CD8-positive, alpha-beta memory T cell (primary cell): ENCODE measurements at places on chromosomes 6 and 20. TPM values are rescaled to one million over a fixed set of nuclear protein-coding genes. Genes with fewer than 3 reads are reported as not detected.

RHAG gene
- not detected for total RNA-seq

SIM1 gene
- total RNA-seq, result not detected

GRCh38 chr6:118786596-118787453, 107.1 kb upstream of the ASF1A start:
- peaks cover 15% of the 10 kb centered on the region for H3K4me1 ChIP-seq
- no peak overlapping the region for H3K4me3 ChIP-seq
- DNase-seq, result no peak
- H3K27ac ChIP-seq, result no peak overlapping the region
- H3K27me3 ChIP-seq, result no peaks in the 10 kb centered on the region

- no peak overlapping the region for H3K4me3 ChIP-seq
- DNase-seq, result no peak
- H3K36me3 ChIP-seq, result no peaks in the 10 kb centered on the region
- no peak overlapping the region for H3K27ac ChIP-seq
- no peaks in the 10 kb centered on the region for H3K4me1 ChIP-seq
Observed at GRCh38 chr6:46676604-46677313, 10.9 kb upstream of the TDRD6 start.

RBL1 gene
- total RNA-seq, result 45.0 TPM

DNA sequence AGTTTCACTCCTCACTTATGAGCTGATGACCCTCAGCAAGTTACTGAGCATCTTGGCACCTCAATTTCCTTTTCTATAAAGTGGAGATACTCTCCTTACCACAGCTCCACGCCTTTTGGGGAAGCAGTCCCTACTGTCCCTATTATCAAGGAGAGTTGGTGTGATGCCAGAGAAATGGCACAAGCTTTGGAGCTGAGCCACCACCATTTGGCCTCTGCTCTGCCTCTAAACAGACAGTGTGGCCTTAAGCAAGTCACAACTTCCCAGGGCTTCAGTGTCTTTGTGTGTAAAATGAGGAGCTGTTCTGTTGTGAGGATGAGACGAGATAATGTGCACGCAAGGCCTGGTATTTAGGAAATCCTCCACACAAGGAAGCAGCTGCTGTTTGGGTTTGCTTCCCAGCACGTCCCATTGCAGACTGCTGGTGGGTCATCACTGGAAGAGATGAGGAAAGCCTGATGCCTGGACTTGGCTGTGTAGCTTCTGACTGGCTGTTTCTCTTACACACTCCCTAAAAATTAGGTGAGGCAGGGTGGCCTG, 18.5 kb downstream of the NSFL1C start:
- peaks cover 82% of the 10 kb centered on the region for H3K36me3 ChIP-seq
- no peak overlapping the region for H3K27ac ChIP-seq
- no peak overlapping the region for H3K4me3 ChIP-seq
- no peaks in the 10 kb centered on the region for H3K27me3 ChIP-seq
- DNase-seq, result no peak
- H3K4me1 ChIP-seq, result no peaks in the 10 kb centered on the region

DNA sequence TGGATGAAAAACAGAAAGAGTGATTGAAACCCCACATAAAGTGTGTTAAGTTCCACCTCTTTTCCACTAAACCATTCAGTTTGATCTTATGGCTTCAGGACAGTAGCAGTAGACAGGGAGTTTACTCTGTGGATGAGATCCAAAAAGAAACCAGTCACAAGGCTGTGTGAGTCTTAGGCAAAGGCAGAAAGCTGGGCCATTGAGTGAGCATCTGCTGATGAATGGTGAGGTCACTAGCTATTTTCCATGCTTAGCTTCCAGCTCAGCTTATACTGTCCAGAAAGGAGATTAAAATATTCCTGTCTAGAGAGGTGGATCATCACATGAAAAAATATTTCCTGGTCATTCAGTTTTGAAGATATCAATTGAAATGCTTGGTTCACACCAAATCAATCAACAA, 1643.9 kb downstream of the HACE1 start:
- no peaks in the 10 kb centered on the region for H3K4me1 ChIP-seq
- no peaks in the 10 kb centered on the region for H3K27me3 ChIP-seq
- no peak overlapping the region for H3K27ac ChIP-seq
- no peaks in the 10 kb centered on the region for H3K36me3 ChIP-seq

DNA sequence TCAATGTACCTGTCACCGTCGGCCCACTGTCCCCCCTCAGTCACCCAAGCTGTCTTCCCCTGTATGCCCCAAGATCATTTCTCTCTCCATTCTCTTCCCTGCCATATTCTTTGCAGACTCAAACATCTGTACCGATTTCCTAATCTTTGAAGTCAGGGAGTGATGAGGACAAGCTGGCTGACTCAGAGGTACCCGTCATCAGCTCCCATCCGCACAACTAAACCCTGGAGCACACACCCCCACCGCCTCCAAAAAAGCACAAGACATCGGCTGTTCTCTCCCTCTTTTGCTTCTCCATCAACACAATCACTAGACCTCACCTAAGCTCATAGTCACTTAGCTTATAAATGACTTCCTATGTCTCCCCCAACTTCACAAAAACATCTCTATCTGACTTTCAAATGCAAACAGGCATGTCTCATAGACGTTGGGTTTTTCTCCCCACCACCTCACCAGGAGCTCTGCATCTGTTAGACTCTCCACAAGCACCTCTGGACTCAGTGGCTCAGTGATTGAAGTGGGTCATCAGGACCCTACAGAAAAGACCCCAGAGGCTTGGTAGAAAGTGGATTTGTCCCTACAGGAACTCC, 11.5 kb upstream of the NFATC2 start:
- DNase-seq, result no peak
- peaks cover 11% of the 10 kb centered on the region for H3K27me3 ChIP-seq
- H3K36me3 ChIP-seq, result no peaks in the 10 kb centered on the region
- H3K27ac ChIP-seq, result no peak overlapping the region

DNA sequence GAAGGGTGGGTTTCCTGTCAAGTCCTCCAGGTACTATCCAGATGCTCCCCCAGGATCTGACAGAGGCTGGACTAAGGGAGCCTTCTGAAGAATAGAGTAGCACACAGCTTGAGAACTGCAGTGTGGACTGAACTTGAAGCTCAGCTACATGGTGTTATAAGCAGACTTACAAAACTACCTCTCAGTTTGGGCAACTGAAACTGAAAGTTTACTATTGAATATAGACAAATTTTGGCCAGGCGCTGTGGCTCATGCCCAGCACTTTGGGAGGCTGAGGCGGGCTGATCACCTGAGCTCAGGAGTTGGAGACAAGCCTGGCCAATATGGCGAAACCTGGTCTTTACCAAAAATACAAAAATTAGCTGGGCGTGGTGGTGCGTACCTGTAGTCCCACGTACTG, 348.5 kb downstream of the PLCB1 start:
- DNase-seq, result no peak
- no peaks in the 10 kb centered on the region for H3K4me1 ChIP-seq
- no peak overlapping the region for H3K4me3 ChIP-seq
- H3K27me3 ChIP-seq, result no peaks in the 10 kb centered on the region

ME1 gene
- 0.50 TPM for total RNA-seq

DNA sequence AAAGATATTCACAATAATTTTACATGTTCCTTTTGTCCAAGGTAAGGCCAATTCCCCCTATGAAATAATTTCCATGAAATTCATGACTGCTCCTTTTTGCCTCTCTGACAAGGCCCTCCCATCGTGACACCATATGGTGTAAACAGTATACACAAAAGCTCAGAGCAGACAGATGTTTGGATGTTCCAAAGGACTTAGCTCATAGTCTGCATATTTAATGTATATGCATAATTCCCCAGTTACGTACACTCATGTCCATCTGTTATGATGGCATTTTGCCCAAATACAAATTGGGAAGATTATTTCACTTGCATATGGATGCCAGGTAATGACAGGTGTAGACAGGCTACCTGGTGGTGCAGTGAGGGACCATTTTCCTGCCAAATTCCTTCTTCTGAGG, 376.5 kb downstream of the KHDRBS2 start:
- H3K36me3 ChIP-seq, result no peaks in the 10 kb centered on the region
- H3K4me3 ChIP-seq, result no peak overlapping the region
- H3K27ac ChIP-seq, result no peak overlapping the region

DNA sequence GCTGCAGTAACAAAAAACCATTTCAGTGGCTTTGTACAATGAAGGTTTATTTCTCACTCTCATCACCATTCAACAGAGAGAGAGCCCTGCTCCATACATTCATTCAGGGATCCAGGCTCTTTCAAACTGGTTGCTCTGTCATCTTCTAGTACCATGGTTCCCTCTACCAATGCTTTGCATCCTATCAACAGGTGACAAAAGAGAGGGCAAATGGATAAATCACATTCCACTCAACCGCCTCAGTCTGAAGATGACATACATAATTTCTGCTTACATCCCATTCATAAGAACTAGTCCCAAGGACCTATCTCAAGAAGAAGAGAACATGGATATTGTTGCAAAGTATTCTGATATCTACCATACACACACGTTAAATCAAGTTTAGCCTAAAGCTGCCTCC, 51.6 kb downstream of the IYD start:
- no peaks in the 10 kb centered on the region for H3K36me3 ChIP-seq
- H3K27ac ChIP-seq, result no peak overlapping the region
- DNase-seq, result no peak
- H3K4me1 ChIP-seq, result peaks cover 3% of the 10 kb centered on the region
- no peak overlapping the region for H3K4me3 ChIP-seq

GRCh38 chr20:25586877-25587276, 1.5 kb upstream of the NINL start:
- H3K4me1 ChIP-seq, result peaks cover 6% of the 10 kb centered on the region
- no peaks in the 10 kb centered on the region for H3K27me3 ChIP-seq
- no peaks in the 10 kb centered on the region for H3K36me3 ChIP-seq
- no peak for DNase-seq
- H3K4me3 ChIP-seq, result no peak overlapping the region
- no peak overlapping the region for H3K27ac ChIP-seq

GRCh38 chr6:7758456-7758855, 32.6 kb downstream of the BMP6 start:
- H3K36me3 ChIP-seq, result no peaks in the 10 kb centered on the region
- H3K27ac ChIP-seq, result no peak overlapping the region
- no peak for DNase-seq
- H3K27me3 ChIP-seq, result no peaks in the 10 kb centered on the region
- no peak overlapping the region for H3K4me3 ChIP-seq

DNA sequence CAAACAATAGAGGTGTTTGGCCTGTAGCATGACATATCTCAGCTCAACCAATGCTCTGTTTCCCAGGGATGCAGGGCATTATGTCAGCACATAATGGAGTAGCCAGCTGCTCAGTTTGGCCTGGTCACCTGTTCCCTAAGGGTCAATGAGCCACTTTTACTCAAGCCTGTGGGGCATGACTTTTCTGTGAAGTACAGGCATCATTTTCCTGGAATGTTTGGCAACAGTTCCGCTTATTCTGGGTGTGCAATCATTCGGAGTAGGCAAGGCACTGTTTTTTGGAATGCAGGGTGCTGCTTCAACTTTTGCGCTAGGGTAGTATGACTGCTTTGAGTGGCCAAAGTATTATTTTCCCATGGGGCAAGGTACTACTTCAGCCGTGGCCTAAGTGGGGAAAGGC, 665.4 kb downstream of the EPHA7 start:
- no peak overlapping the region for H3K27ac ChIP-seq
- H3K4me1 ChIP-seq, result no peaks in the 10 kb centered on the region
- H3K36me3 ChIP-seq, result no peaks in the 10 kb centered on the region
- no peaks in the 10 kb centered on the region for H3K27me3 ChIP-seq
